ENCODE measurements at places on chromosomes 1 and 21.

GRCh38 chr1:233004451-233004850, 54.0 kb downstream of the NTPCR start:
- DNase-seq = no peak

DNA sequence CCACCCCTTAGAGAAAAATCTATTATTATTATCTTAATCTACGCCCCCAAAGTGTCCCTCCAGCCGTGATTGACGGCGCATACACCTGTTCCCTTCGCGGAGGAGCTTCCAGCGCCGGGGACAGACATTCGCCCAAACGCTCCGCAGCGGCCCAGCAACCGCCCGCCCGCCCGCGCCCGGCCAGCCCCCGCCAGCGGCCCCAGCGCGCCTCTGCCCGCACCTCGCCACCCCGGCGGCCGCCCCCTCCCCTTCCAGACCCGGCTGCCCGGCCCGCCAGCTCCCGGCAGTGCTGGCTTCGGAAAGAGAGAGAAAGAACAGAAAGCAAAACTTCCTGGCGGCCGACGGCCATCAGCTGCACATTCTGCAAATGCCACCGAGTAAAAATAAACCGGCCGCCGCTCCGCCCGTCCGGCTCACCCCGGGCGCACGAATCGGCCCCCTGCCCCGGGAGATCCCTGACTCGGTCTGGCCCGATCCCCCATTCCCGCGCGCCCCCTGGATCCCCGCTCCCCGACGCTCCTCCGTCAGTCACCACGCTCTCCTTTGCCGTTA, 1.6 kb downstream of the CASZ1 start:
- no peak for DNase-seq

DNA sequence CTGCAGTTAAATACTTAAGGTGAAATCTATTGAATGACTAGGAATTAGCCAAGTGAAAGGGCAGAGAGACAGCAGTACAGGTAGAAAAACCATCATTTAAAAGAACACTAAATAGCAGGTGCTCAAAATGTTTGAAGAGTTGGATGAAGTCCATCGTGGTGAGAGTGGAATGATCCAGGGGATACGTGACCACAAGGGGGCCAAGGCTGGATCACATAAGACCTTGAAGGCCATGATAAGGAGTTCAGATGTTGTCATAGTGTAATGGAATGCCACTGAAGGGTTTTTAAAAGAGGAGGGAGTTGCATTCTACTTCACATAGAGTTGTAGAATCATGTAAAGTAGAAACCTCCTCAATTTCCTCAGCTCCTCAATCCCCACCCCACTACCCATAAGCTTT, 34.8 kb upstream of the HOOK1 start:
- DNase-seq = no peak

GRCh38 chr21:36584980-36585940, 105.3 kb upstream of the CLDN14 start:
- DNase-seq = no peak

- no peak for DNase-seq
Observed at GRCh38 chr1:65971547-65971946, 178.9 kb downstream of the PDE4B start.

DNA sequence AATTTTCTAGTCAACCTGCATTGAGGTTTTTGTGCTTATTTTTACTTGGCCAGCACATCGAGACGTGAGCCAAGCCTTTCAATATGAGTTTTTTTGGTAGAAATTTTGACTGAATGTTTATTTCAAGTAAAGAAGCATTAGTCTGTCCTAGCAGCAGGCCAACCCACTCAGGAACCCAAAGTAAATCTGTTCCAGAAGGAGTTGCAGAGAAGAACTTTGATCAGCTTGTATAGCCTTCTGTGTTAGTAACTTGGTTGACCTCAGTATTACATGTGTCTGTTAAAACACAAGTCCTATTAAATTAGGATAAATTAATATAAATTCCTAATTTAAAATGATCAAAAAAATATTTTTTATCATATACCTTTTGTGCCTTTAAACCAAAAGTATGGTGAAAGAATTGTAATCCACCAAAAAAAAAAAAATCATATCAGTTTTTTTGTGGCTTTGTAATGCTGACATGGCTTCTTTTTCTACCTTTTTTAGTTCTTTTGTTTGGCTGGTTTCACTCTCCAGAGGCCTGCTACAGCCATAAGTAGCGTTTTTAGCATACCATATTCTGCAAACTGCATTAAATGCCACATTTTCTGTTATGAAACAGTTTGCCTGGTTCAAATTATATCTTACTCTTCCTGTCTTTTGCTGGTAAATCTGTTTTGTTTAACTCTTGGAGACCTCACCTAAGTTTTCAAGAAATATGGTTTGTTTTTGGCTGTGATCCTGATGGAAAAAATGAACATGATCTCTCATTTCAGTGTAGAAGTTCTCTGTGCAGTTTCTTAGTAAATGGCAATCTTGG, 39.5 kb downstream of the ATF6 start:
- no peak for DNase-seq

DNA sequence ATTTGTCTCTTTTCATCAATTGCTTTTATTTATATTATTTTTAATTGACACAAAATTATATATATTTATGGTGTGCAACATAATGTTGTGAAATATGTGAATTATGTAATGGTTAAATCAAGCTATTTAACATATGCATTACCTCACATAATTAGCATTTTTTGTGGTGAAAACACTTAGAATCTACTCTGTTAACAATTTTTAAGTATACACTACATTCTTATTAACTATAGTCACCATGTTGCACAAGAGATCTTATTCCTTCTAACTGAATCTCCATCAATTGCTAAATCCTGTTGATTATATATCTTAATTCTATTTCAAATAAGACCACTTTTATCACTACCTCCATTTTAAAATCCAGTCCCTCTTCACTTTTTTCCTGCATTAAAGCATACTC, 42.5 kb downstream of the PLPPR5 start:
- DNase-seq = no peak

- no peak for DNase-seq
Observed at GRCh38 chr1:63929106-63929478, 155.3 kb downstream of the ROR1 start.

- DNase-seq = no peak
Observed at GRCh38 chr1:246265481-246265880, 241.6 kb downstream of the SMYD3 start.

- no peak for DNase-seq
Observed at GRCh38 chr1:246608616-246609376, 42.5 kb downstream of the CNST start.

DNA sequence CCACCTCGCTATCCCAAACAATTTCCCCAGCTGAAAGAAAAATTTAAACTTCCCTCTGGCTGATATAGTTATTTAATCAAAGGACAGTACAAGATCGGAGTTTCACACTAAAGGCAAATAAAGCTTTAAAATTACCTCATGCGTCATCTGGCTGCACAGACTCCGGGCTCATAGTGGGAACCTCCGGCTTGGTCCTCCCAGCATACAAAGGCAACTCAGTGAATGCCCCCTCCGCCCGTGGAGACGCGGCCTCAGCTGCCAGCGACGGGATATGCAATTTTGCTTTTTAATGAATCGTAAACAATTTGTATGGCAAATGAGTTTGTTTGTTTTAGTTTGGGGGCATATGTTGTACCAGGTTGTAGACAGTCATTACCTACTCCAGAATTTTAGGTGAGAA, 214.6 kb upstream of the NFIA start:
- no peak for DNase-seq

- no peak for DNase-seq
Observed at GRCh38 chr1:20685741-20686140, 24.6 kb upstream of the DDOST start.

DNA sequence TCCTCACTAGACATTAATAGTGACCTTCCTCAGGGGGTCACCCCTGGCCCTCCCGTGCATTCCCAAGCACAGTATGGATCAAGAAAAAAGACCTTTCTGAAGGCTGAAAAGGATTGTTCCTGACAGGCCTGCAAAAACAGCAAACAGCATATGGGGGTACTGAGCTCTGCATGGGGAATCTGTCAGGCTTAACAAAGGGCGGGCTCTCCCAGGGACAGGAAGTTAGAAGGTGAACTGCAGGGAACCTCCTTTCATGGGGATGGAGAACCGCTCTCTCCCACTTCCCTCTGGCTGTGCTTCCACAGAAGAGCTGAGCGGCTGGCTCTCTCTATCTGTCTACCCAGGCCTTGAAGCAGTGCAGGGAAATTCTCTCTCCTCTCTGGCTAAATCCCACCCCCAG, 91.7 kb downstream of the DTL start:
- DNase-seq = no peak

DNA sequence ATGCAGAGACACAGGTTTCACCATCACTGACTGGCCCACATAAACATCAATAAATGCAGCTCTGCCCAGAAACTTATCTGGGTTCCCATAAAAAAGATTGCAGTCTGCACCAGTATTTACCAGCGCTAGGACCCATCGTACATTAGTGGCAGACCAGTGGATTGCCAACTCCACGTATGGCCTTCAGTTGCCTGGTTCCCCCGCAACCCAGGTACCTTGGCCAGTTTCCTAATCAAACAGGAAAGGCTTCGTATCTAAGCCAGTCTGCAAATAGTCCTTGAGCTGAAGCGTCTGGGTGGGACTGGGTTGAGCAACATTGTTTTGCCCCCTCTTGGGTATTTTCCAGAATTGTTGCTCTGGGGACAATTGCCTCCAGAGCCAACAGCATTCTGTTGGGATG, 1639.3 kb downstream of the MRPL39 start:
- no peak for DNase-seq

All from hematopoietic multipotent progenitor cell treated with erythropoietin and hydrocortisone succinate and interleukin-3 and kit ligand, for 17 days (in vitro differentiated cells).